ENCODE measurements at places on chromosomes 3 and 15.

- DNase-seq = no peak
These were observed 584.0 kb downstream of the GRM7 start for GRCh38 chr3:7444886-7445285.

DNA sequence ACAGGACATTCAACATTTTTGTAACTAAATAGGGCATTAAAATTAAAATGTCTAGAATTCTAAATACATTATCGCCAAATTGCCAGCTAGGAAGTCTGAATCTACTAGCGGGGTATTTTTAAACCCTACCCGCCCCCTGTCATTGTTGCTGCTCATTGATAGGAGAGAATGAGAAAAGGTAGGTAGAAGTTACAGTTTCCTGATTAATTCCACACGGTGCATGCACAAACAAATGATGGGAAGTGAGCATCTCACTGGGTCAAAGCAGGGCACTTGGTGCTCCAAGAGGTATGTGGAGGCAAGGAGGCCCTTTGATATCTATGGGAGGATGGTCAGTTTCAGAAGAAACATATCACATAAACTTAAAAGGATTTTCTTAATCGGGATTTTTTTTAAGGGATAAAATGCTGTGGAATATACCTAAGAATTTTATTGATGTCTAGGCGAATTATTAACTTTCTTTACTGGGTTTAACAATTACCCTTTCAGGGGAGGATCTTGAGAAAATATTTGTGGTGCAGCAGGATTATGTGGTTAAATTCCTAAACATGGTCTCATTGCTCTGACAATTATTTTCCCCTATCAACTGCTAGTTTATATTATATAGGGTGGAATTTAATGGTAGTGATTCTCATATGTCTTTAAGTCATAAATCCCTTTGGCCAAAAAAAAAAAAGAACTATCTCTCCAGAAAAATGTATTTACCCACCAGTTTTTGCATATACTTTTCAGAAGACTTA is 236.0 kb upstream of the GOLGA6L4 start:
- DNase-seq = no peak

DNA sequence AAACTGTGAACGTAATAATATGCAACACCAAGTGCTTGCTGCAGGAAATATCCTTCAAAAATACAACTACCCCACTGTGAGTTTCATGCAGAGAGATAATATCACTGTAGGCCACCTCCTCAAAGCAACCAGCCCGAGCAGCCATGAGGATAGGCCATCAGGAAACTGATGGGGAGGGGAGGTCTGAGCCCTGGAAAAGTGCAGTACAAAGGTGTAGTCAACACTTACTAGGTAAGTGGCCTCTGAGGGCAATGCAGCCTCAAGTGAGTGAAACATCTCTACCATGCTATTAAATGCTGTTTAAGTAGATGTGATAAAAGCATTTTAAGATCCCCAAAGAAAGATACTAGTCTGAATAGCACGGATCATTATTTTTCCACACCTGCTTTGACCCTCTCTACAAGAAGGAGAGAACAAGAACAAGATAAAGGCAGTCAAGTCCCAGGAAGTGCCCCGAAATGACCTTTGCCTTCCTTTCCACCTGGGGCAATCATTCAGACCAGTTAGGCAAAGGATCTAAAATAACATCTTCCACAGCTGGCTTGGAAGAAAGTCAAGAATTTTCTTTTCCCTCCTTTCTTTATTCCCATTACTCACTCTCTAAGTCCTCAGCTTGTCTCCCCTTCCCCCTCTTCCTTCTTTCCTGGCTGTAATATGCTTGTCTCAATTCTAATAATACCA is 62.8 kb downstream of the FMN1 start:
- no peak for DNase-seq

DNA sequence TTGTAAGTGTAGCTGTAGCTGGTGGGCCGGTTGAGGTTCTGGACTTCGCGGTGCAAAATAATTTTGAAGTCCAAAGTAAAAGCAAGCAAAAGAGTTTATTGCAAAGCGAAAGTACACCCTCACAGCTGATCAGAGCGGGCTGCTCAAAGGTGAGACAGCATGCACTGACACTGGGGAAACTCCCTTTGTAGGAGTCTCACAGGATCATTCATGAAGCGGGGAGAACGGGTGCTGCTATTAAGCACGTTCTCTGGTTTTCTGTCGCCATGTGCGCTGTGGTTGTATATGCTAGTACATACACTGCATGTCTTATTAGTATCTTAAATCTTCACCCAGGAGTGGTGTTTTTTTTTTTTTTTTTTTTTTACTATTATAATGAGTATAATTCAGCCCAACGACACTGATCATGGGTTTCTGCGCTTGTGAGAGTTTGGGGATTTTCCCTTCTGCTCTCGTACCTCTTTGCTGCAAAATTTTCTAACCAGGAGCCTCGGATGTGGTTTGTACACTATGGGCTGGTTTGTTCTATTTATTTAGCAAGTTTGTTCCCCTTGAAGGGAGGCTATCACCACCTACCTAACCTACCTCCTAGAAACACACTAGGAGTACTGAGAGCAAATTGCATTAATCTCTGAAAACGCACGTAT is 1.4 kb upstream of the AP4E1 start:
- no peak for DNase-seq

GRCh38 chr3:40871394-40871793 is 327.9 kb upstream of the CTNNB1 start:
- no peak for DNase-seq

GRCh38 chr3:40427045-40427669 is 30.0 kb upstream of the RPL14 start:
- DNase-seq = no peak

DNA sequence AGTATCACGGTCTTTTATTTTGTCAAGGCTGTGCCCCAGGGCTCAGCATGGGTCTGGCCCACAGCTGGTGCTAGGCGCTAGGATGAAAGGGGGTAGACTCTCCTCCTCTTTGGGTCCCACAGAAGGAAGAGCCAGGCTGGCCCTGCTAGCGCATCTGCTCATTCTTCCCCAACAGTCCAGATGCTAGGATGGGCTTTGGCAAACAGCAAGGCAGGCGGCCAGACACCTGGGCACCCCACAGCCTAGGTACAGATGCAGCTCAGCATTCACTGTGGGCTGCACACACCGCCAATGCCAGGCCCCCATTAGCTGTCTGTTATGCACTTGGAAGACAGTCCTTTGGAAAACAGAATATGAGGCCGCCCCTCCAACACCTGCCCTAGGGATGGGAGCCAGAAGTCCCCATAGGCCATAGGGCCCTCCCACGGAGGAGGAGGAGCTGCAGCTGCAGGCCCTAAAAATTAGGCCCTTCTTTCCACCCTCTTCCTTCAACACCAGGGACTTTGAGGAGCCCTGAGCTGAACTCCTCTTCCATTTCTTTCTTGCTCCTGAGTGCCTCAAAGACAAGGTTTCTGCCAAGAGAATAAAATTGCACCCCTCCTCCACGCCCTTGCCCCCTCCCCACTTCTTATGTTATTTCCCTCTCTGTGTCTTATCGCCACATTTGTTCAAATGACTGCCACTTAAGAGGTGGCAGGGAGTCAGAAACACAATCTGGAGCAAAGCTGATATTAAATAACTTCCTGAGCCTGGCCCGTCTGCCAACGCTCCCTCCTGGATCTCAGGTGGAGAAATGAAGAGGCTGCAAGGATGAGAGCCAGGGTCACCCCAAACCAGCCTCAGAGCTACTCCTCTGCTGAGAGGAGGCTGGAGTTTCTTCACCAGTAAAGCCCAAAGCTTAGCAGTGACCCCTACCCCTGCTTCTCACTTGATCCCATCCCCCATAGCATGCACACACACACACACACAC is 13.7 kb downstream of the NTRK3 start:
- no peak for DNase-seq

- no peak for DNase-seq
These were observed 77.3 kb downstream of the CCR1 start for GRCh38 chr3:46130631-46131310.

DNA sequence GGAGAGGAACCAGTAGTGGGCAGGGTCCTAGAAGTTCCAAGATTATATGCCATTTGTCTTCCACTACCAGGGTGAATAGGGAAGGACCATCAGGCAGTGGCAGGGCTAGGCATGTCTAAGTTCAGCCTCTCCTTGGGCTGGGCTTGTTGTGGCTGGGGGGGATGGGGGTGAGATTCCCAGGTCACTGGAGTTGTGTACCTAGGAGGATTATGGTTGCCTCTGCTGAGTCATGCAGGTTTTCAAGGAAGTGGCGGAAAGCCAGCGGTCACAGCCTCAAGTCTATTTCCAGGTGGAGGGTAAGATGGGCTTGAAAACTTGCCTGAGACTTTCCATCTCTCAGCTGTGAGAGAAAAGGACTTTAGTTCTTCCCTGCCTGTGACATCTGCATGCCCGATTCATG is 1407.1 kb downstream of the SI start:
- DNase-seq = no peak

GRCh38 chr3:40254891-40255290 is 54.6 kb upstream of the EIF1B start:
- DNase-seq = no peak

DNA sequence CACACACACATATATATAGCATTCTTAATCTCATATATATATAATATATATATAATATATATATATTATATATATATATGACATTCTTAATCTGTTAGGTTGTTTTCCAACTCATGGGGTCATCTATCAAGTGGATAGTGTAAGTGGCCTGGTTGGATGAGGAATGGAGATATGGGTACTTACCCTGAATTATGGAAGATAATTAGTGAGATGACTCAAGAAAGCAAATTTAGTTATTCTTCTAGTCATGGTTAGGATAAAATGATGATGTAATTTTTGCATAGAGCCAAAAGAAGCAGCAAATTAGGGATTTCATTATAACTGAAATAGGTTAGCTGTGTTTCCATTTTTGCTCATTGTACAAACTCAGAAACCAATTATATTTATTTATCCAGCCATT is 448.2 kb downstream of the LPP start:
- DNase-seq = no peak

GRCh38 chr3:53193466-53194209 is 32.6 kb downstream of the PRKCD start:
- peak; percentile 41 for DNase-seq

DNA sequence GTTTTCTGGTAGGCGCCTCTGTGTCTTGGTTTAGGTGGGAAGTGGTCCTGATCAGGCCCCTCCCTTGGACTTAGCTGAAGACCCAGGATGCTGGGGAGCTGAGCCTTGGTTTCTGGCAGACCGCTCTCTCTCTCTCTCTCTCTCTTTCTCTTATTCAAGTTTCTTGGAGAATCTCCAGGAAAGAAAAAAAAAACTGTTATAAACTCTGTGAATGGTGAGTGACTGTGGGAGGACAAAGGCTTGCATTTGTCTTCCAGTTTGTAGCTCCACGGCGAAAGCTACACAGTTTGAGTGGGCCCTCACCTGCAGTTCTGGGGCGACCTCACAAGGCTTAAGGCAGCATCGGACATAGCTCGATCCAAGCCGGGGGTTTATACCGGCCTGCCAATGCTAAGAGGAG is 7.5 kb downstream of the DET1 start:
- no peak for DNase-seq

DNA sequence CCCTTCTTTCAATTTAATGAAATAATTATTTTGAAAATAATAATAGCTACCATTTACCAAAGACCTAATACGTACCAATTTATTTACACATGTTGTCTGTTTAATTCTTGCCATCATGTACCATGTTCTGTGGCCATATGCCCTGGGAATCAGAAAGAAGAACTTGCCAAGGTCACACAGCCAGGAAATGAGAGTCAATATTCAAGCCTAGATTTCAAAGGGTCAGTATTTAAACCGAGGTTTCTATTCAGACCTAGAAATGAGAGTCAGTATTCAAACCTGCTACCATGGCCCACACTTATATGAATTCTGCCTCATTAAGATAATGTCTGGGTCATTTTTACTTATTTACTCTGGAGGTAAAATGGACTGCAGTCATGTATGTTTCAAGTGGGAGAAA is 103.6 kb upstream of the TBL1XR1 start:
- DNase-seq = no peak

DNA sequence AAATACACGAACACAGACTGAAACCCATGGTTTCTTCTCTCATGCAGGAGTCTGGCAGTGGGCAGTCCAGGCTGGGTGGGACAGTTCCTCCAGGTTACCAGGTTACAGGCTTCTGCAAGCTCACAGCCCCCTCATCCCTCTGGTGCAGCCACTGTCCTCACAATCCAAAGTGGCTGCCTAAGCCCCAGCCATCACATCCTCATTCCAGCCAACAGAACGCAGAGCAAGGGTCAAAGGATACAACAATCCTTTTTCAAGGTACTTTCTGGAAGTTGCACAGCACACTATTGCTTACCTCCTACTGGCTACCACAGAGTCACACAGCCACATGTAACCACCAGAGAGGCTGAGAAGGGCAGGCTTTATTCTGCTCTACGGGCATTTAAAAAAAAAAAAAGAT is 154.6 kb downstream of the NUP210 start:
- no peak for DNase-seq

- DNase-seq = no peak
These were observed 98.1 kb downstream of the LRIG1 start for GRCh38 chr3:66402596-66403290.

DNA sequence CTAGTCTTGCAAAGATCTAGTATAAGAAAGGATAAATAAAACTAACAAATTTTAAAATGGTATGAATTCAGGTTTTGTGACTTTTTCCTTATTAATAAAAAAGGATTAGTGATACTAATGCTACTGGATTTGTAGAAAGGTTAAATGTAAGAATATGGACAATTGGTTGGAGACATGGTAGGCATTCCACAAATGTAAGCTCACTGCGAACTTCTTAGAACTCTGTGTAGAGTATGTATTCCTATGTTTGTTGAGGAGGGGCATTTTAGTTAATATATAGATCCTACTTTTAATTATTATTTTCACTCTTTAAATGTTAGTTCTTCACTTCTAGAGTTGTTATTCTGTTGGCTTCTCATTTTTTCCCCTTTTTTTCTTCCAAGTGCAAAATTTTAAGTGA is 414.3 kb downstream of the RBMS3 start:
- DNase-seq = no peak

DNA sequence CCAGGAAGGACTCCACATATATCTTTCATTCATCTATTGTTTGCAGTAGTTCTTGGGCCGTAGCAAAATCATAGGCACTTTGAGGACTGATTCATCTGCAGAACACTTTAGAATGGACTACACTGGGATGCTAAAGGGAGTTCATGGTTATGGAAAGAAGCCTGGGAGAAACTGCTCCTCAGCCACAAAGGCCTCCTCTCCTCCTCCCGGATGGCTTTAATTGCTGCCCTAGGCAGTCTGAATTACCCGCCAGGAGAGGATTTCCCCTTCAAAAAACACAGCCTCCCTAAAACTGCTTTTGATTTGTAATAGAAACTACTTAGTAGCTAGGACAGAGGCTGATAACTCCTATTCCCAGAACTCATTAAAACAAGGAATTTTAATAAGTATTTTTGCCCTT is 4.6 kb downstream of the TMEM266 start:
- DNase-seq = no peak

- no peak for DNase-seq
These were observed 197.9 kb downstream of the TPRG1 start for GRCh38 chr3:189369636-189370035.

DNA sequence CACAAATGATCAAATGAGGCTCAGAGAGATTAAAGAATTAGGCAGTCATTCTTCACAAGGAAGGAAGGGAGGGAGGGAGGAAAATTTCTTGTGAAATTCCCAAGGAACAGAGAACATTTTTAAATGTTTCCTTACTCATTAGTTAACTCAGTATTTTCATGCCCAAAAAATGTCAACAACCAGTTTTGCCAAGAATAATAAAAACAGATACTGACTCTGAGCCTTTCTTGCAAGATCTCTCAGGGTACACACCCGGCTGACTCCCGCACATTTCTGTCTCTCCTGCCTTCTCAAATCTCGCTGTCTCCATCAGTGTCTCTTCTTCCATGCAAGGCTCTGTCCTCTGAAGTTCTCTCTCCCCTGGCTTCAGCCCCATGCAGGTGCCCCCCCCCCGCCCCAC is 265.9 kb downstream of the TJP1 start:
- no peak for DNase-seq
